Activated CD4-positive, alpha-beta T cell treated with anti-CD3 and anti-CD28 coated beads, Interleukin-2, Interleukin-4, amounts not matched to agents 100 ng/mL and 50 ng/mL, durations not matched to agents 16 hours and 8 hours (primary cell): ENCODE measurements at places on chromosomes 3 and 15.

- DNase-seq, result peak; percentile 78
Observed at GRCh38 chr3:98326945-98327344, 26.7 kb upstream of the OR5K4 start.

DNA sequence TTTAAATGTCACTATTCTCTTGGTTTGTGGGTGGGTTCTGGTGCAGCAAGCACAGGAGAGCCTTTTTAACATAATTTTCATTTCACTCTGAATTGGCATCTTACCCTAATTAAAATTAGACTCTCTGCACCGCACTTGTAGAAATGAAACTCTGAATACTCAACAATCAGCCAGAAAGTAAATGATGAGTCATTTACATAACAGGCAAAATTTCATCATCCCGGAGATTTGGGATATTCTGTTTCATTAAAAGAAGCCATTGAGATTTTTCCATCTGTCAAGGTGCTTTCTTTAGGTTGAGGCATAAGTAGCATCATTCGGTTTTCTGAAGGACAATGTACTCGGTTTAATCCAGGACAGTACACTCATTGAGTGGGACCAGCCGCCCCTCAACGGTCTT, 111.0 kb downstream of the RFTN1 start:
- no peak for DNase-seq

- no peak for DNase-seq
Observed at GRCh38 chr15:61906961-61907752, 153.1 kb downstream of the VPS13C start.

GRCh38 chr3:9902372-9903237, at the start of gene IL17RE:
TSS of gene IL17RE (plus strand) at chr3:9902848. CDS start at chr3:9902933, 85 bp downstream.
- DNase-seq, result no peak

DNA sequence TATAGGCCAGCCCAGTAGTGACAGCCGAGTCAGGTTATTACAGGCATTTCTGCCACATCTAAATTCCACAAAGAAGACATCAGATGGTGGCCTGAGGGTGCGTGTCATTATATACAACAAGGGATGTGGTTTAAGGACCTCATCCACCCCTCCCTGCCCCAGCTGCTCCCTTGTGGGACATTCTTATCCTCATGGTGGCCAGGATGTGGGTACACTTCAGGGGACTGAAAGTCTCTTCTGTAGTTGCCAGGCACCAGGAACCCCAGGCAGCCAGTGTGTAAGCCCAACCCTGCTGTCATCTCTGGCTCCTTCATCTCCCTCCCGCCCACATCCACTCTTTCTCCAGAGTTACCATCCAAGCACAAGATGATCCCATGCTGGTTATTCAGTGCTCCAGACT, 224.9 kb upstream of the TOPAZ1 start:
- no peak for DNase-seq

GRCh38 chr15:77607111-77607893, 25.4 kb downstream of the LINGO1 start:
- DNase-seq, result no peak

- DNase-seq, result no peak
Observed at GRCh38 chr3:171183042-171183441, 156.5 kb upstream of the SLC2A2 start.

DNA sequence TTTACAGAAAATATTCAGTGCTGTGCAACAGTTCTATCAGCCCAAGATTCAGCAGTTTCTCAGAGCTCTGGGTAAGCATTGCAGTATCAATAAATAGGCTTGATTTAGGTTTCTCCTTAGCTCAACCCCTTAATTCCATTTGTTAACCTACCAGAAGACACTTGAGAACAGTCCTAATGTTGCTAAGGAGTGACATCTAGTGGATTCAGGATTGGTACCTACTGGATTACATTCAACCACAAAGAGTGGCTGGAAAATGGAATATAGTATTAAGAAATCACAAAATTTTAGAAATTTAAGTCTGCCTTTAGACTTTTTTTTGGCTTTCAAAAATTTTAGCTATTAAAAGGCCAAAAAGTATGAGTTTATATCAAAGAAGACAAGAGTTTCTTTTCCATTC, 34.7 kb downstream of the POLG start:
- no peak for DNase-seq

DNA sequence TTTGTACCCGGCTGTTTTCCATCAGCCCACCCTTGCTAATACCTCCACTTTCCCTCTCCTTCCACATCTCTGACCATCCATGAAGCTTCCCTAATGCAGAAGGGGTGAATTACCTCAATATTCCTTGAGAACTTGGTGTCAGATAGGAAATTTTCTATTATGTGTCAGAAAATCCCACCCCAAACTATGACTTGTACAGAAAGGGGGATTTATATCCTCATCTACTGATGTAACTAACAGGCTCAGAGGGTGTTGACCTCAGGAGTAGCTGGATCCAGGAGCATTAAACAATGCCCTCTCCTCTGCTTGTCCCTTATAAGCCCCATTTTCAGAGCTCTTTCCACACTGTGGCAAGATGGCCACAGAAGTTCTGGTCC, 242.8 kb upstream of the TLE3 start:
- no peak for DNase-seq

GRCh38 chr3:31936420-31937060, 44.5 kb downstream of the OSBPL10 start:
- no peak for DNase-seq
